Stomach (tissue), 19 donors: ENCODE measurements at places on chromosomes 2 and 18. TPM values are rescaled to one million over a fixed set of nuclear protein-coding genes. Genes with fewer than 3 reads are reported as not detected.

DNA sequence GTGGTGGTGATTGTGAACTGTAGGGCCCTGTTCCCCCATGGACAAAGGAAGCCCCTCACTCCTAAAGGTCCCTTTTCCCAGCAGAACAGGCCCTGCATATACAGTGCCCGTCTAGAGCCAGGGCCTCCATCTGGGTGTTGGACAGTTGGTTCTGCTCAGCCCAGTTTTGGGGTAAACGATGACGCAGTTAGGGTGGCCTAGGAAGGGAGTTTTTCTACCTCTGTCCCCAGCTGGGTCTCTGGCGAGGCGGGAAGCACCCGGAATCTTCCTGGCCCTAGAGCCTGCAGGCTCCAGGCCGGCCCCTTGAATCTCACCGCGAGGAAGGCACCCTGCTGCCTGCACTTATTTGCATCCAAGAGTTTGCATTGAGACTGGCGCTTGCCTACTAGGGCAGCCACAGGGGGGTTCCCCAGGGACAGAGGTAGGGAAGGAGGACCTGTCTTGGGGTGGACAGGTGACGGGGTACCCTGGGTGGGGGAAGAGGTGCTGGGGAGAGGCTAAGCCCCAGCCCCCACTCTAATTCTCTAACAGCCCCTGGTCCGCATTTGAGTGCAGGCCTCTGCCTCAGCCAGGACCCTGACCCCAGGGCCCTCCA lies 529 bp upstream of the MTA3 start:
- DNase-seq: peak; percentile 72

DNA sequence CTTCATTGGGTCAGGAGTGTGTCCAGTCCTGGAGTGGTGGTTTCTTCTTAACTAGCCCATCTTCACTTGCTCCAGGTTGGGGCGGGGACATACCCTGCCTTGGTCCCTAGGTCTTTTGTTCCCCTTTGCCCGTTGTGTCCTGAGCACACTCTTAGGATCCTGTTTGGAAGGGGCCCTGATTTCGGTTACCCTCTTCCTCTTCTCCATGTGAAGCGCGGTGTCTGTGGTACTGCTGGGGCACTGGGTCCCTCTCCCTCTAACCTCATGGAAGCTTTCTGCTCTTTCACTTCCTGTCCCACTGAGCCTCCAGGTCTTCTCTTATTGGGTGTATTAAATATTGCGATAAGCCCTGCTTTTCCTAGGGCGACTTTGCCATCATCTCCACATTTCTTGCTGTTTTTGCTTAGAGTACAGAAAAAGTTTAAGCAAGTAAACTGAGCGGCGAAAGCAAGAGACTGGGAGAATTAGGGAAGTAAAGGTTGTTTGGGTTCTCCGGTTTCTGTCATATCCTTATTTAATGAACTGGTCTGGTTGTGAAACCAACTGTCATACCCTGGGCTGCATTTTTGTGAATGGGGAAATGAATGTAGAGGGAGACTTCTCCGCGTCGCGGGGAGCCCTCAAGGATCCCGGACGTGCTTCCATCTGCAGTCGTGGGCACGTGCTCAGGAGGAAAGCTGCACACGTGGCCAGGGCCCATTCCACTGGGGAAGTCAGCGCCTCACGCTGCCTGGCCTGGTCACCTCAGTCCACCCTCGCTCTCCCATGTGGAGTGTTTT lies 73.8 kb upstream of the B3GNT7 start:
- peak; percentile 36 for DNase-seq

GRCh38 chr18:48051945-48052840 lies 121.7 kb upstream of the SMAD2 start:
- no peak for DNase-seq

DNA sequence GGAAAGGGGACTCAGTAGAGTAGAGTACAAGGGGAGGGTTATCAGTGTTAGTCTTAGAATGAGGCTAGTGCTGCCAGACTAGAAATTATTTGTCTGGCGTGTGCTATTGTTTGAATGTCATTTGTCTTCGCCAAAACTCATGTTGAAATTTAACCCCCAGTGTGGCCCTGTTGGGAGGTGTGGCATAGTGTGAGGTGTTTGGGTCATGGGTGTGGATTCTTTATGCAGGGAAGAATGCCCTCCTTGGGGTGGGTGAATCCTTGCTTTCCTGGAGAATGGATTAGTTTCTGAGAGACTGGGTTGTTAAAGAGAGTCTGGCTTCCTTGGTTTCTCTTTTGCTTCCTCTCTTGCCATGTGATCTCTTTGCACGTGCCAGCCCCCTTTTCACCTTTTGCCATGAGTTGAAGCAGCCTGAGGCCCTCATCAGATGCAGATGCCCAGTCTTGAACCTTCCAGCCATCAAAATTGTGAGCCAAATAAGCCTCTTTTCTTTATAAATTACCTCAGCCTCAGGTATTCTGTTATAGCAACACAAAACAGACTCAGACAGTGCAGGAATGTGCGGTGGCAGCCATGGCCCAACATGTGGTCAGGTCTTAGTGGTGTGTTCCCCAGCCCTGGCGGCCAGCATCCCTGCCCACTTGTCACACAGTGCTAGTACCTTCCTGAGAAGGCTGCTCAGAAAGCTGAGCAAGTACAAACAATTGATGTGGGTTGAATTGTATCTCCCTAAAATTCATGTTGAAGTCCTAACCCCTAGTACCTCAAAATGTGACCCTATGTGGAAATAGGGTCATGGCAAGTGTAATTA lies 48.4 kb upstream of the NAB1 start:
- DNase-seq: no peak

DNA sequence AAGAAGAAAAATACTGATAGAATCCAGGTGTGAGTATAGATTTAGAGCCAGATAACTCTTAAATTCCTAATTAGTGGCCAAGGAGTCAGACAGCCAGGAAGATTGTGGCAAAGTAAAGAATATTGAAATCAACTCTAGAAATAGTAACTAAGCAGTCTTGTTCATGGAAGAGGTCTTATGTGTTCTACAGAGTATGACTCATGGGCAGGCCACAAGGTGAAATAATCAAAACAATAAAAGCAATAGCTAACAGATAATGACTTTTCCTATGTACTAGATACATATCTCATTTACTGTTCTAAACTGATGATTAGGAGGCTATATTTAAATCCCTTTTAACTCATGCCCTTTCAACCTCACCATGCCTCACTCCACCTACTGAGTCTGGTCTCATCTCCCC lies 227.4 kb upstream of the COL3A1 start:
- DNase-seq: no peak

DNA sequence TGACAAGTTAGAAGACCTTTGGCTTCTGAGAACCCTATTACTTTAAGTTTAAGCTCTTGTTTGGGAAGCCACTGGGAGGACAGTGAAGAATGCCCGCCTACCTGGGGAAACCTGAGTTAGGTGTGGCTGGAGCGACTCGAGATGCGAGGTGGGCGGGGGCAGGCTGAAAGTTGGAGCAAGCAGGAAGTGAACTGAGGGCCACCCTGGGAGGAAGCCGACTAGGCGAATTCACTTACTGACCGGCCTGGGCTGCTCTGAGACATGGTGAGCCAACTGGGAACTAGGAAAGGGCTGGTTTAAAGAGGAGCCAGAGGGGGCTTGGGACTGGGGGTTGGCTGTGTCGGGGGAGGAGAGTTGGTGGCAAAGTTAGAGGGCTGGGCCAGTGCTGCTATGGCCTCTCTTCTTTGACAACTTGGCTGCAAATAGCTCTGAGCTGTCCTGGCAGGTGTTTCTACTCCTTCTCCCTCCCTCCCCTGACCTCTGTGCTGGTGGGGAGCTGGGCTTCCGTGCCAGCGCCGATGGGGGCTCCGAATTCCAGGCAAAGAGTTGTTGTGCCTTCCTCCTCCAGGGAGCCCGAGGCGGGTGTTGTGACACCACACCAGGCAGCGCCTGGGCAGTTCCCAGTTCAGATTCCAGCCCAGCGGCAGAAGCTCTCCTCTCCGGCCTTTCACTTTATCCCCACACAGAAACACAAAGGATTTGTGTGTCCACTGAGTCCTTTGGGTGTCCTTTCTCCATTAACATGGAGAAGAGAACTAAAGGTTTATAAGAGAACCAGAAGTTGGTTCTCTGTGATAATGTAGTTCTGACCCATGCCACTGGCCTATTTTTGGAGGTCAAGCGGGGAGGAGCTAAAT lies at the start of gene VAMP8:
TSS of gene VAMP8 (plus strand) at position 201 of the 857 bp plus-strand sequence. CDS start at position 262, 61 bp downstream.
- peak; percentile 87 for DNase-seq

Gene PTCD3
- total RNA-seq: 158 TPM

Gene DPYSL5
- not detected for total RNA-seq

Gene KYNU
- 5.3 TPM for total RNA-seq
